Osteocyte (in vitro differentiated cells): ENCODE measurements at places on chromosomes 7 and 10. TPM values are rescaled to one million over a fixed set of nuclear protein-coding genes. Genes with fewer than 3 reads are reported as not detected.

DNA sequence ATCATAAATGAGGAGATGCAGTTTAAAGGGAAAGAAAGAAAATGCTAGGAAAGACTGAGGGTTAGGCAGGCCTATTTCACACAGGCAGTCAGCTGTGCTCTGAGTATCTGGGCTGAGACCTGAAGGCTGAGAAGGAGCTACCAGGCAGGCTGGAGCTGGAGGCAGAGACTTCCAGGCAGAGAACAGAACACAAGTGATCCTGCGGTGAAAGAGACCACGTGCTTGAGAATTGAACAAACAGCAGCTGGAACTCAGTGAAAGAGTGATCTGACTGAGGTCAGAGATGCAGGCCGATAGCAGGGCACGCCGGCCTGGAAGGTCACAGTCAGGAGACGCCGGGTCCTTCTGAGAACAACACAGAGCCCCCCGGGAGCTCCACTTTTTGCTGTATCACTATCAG lies 147.8 kb downstream of the ADAM12 start:
- peaks cover 16% of the 10 kb centered on the region for H3K4me1 ChIP-seq
- H3K27ac ChIP-seq = peak overlapping the region; percentile 58
- H3K36me3 ChIP-seq = no peaks in the 10 kb centered on the region
- DNase-seq = no peak
- no peak overlapping the region for H3K4me3 ChIP-seq

DNA sequence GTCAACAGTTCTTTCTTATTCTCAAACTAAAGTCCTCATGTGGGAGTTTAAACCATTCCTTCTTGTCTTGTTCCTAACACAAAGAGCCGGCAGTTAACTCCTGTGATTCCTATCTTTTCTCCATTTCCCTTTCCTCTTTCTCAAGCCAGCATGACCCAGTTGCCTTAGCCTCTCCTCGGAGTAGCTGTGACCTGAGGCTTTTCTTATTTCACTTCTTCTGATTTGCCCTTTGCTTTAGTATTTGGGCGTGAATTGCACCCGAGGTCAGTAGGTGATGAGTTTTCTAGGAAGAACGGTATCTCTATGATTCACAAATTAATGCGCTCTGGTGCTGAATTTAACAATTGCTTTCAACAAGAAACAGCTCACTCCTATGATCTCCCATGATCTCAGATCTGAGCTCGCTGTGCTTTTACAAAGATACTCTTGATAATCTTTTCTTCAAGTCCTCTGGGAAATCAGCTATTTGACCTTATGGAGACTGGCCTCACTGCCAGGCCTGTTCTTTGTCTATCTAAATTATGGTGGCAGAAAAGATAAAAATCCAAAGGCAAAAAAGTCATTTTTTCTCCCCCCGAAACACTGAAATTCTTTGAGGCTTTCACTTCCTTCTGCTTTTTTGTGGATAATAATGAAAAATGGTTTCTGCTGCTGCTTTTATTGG lies 184.6 kb downstream of the JCAD start:
- H3K4me3 ChIP-seq = no peak overlapping the region
- peaks cover 8% of the 10 kb centered on the region for H3K4me1 ChIP-seq
- H3K27ac ChIP-seq = no peak overlapping the region
- H3K36me3 ChIP-seq = peaks cover 2% of the 10 kb centered on the region
- H3K27me3 ChIP-seq = no peaks in the 10 kb centered on the region

- no peak for DNase-seq
- no peak overlapping the region for H3K27ac ChIP-seq
- H3K27me3 ChIP-seq = no peaks in the 10 kb centered on the region
Measured at GRCh38 chr10:11245510-11245909, 227.8 kb downstream of the CELF2 start.

DNA sequence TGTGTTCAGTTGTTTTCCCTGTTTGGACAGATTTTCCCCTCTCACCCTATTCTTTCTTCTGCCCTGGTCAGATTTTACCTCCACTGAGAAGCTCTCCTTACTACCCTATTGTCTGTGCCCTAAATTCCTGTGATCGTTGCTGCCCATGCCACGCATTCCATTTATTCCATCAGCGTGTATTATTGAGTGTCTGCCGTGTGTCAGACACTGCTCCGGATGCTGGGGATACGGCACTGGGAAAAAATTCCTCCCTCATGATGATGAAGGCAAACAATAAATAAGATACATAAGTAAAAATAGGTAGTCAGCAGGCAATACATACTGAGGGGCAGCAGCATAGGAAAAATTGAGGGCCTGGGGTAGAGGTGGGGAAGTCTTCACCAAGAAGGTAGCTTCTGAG lies 86.8 kb downstream of the FANK1 start:
- no peaks in the 10 kb centered on the region for H3K36me3 ChIP-seq
- H3K4me3 ChIP-seq = no peak overlapping the region
- DNase-seq = no peak
- H3K27ac ChIP-seq = no peak overlapping the region
- peaks cover 22% of the 10 kb centered on the region for H3K4me1 ChIP-seq
- no peaks in the 10 kb centered on the region for H3K27me3 ChIP-seq

- H3K36me3 ChIP-seq = peaks cover 2% of the 10 kb centered on the region
- no peak for DNase-seq
- H3K27me3 ChIP-seq = no peaks in the 10 kb centered on the region
Measured at GRCh38 chr7:81175275-81175940, 256.6 kb upstream of the SEMA3C start.

The OPN1SW gene
- not detected in 2 replicates for total RNA-seq

The OPN4 gene
- total RNA-seq = not detected in 2 replicates

The TFPI2 gene
- total RNA-seq = 58.7 and 61.3 TPM in 2 replicates

- H3K4me3 ChIP-seq = no peak overlapping the region
- no peak overlapping the region for H3K27ac ChIP-seq
- H3K27me3 ChIP-seq = no peaks in the 10 kb centered on the region
- DNase-seq = no peak
- H3K36me3 ChIP-seq = no peaks in the 10 kb centered on the region
Measured at GRCh38 chr10:120181154-120181553, 275.9 kb upstream of the PLPP4 start.

DNA sequence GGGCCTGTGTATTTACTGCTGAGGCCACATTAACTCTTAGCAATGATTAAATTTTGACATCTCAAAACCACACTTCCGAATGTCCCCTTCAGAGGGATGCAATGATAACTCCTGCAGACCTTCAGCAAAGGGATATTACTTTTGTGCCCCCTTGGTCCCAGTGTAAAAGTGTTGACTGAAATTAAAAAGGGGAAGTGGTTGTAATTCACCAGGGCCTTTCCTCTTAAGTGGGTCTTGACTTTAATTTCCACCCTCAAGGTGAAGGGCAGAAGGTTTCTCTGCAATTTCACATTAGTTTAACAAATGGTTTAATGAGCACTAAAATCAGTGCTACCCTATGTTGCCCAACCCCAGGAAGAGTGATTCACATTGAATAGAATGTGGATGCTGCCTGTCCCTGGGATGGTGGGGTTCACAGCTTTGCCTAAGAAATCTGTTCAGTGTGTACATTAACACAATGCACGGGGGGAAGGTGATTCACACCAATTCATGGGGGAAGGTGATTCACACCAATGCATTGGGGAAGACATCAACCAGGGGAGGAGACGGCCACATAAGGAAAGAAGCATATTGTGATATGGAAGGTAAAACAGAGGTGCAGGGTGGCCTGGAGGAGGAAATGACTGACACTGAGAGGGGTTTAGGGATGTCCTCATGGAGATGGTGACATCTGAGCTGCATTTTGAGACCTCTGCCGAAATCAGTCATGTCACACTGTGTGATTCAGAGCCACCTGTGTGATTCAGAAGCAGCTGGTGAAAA lies 19.4 kb upstream of the TNS3 start:
- DNase-seq = no peak
- no peaks in the 10 kb centered on the region for H3K27me3 ChIP-seq
- peaks cover 2% of the 10 kb centered on the region for H3K36me3 ChIP-seq
- H3K4me1 ChIP-seq = peaks cover 58% of the 10 kb centered on the region

The FBXL13 gene
- 0.83 and 0.97 TPM in 2 replicates for total RNA-seq

DNA sequence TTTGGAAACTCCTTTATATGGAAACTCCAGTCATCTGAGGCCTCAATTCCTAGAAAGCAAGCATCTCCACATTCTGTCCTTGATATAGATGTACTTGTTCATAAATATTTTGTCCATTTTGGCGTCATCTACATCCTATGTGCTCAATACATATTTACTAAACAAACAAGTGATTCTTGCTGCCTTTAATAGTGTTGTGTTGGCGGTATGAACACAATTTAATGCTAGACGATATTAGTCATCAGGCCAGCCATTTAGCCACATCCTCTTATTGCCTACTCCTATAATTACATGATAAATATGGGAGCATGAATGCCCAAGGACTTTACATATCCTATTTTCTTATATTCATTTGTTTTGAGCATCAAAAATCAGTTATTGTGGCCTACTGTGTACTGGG lies 18.5 kb upstream of the IFRD1 start:
- no peaks in the 10 kb centered on the region for H3K27me3 ChIP-seq
- H3K36me3 ChIP-seq = no peaks in the 10 kb centered on the region
- H3K4me1 ChIP-seq = peaks cover 9% of the 10 kb centered on the region
- DNase-seq = no peak
- H3K27ac ChIP-seq = no peak overlapping the region

- no peaks in the 10 kb centered on the region for H3K36me3 ChIP-seq
- no peak for DNase-seq
- no peaks in the 10 kb centered on the region for H3K4me1 ChIP-seq
- no peak overlapping the region for H3K4me3 ChIP-seq
- H3K27ac ChIP-seq = no peak overlapping the region
Measured at GRCh38 chr7:51269911-51270310, 46.7 kb downstream of the COBL start.

- no peak overlapping the region for H3K27ac ChIP-seq
- H3K4me1 ChIP-seq = peaks cover 2% of the 10 kb centered on the region
- H3K27me3 ChIP-seq = no peaks in the 10 kb centered on the region
- H3K36me3 ChIP-seq = no peaks in the 10 kb centered on the region
- DNase-seq = no peak
Measured at GRCh38 chr10:45564303-45564959, 108.1 kb downstream of the ZFAND4 start.

DNA sequence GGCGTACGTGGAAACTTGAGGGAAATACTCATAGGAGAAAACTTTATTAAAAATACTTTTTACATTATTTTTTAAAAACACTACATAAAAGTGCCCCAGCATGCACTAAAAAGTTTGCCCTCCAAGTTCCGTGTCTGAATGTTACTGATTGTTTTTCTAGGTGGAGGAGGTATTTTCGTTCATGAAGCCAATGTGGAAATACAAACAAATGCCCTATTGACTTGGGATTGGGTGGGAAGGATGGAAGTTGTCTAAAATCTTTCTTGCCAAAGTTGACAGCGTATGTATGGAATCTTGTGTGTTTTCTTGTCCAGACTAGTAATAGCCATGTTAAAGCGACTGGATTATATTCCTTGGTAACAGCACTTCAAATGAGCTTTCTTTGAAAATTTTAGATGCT lies 1.2 kb downstream of the PROSER2 start:
- peaks cover 19% of the 10 kb centered on the region for H3K27me3 ChIP-seq
- H3K4me1 ChIP-seq = peaks cover 24% of the 10 kb centered on the region
- H3K4me3 ChIP-seq = peak overlapping the region; percentile 78
- peak overlapping the region; percentile 68 for H3K27ac ChIP-seq

The ZNF853 gene
- total RNA-seq = 18.2 and 18.3 TPM in 2 replicates

The PPP1R3C gene
- 15.7 and 16.2 TPM in 2 replicates for total RNA-seq

The SUGCT gene
- total RNA-seq = 11.9 and 14.1 TPM in 2 replicates

DNA sequence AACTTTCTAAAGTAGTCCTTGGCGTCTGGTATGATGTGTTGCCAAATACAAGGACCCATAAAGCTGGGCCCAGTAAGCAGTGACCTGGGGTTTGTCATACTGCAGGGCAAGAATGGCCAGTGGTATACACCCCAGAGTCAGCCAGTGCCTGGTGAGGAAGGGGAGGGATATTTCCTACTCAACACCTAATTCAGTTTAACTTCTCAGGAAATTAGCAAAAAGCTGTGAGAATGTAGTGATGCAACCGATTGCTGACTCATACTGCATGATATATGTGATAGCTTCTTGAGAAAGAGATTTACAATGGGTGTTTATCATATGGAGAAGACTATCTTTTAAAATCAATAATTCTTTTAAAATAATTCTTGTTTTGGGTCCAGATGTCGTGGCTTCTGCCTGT lies 889.3 kb upstream of the CELF2 start:
- no peaks in the 10 kb centered on the region for H3K36me3 ChIP-seq
- no peak overlapping the region for H3K4me3 ChIP-seq
- DNase-seq = no peak
- H3K27me3 ChIP-seq = peaks cover 2% of the 10 kb centered on the region
- no peaks in the 10 kb centered on the region for H3K4me1 ChIP-seq
- H3K27ac ChIP-seq = no peak overlapping the region

The PIK3CG gene
- total RNA-seq = not detected in 2 replicates

- H3K27me3 ChIP-seq = no peaks in the 10 kb centered on the region
- H3K27ac ChIP-seq = peak overlapping the region; percentile 87
- H3K4me1 ChIP-seq = peaks cover 34% of the 10 kb centered on the region
- no peaks in the 10 kb centered on the region for H3K36me3 ChIP-seq
Measured at GRCh38 chr10:73940634-73941221, 29.8 kb downstream of the PLAU start.

DNA sequence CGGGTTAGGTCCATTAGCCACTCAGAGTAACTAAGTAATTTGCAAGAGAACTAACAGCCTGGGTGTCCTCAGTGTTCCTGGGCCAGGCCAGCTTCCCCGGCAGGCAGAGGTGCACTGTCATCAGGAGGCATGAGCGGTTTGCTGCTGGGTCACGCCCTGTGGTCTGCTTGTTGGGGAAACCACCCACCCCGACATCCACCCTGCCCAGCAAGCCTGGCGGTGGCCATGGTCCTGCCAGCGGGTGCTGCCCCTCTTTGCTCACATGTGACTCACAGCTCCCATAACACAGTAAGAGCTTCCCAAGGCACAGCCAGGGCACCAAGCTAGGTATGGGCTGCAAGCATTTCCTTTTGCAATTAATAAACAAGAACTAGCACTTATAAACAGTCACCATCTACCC lies 75.9 kb downstream of the RGS10 start:
- H3K27ac ChIP-seq = no peak overlapping the region
- peaks cover 31% of the 10 kb centered on the region for H3K27me3 ChIP-seq
- DNase-seq = no peak

DNA sequence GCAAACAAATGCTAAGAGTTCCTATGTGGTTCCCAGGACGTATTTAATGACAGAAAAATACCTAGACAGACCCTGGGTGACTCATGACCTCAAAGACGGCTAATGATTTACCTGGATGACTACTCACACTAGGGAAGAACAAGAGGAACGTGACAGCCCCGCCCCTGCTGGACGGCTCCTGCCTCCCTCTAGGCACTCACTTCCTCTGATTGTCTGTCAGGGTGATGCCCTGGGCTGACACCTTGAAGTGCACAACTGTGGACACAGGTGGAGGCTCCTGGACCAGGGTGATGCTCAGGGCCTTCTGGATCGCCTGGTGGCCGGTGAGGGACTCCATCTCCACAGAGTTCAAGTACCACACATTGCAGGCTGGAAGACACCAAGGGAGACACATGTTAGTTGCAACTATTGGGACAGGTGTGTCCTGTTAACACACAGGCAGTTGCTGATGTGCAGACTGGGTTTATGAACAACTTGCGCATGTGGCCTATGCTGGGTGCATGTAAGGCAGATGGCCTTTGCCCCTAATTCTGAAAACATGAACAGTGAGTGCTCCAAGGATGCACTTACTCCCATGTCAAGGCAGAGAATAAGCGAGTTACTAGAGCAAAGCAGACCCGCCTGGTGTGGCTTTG lies 298.3 kb downstream of the TNS3 start:
- no peak overlapping the region for H3K4me3 ChIP-seq
- peaks cover 11% of the 10 kb centered on the region for H3K4me1 ChIP-seq
- peaks cover 66% of the 10 kb centered on the region for H3K36me3 ChIP-seq
- DNase-seq = no peak
- H3K27ac ChIP-seq = no peak overlapping the region

- no peak for DNase-seq
- H3K4me1 ChIP-seq = peaks cover 69% of the 10 kb centered on the region
- H3K4me3 ChIP-seq = no peak overlapping the region
- no peaks in the 10 kb centered on the region for H3K27me3 ChIP-seq
- H3K36me3 ChIP-seq = peaks cover 6% of the 10 kb centered on the region
Measured at GRCh38 chr10:80468002-80468401, 13.9 kb downstream of the TSPAN14 start.
